ENCODE measurements at places on chromosomes 2 and 18.
A peak's percentile ranks its signal among the peaks of the same experiment; 100 is the strongest.

GRCh38 chr2:129862668-129863067, 116.8 kb upstream of the RAB6C start:
- DNase-seq, result no peak

- no peak for DNase-seq
Measured at GRCh38 chr2:147351784-147352183, 493.0 kb upstream of the ACVR2A start.

GRCh38 chr2:238570391-238570790, 143.7 kb downstream of the ASB1 start:
- DNase-seq, result no peak

GRCh38 chr2:8607606-8608005, 74.2 kb upstream of the ID2 start:
- no peak for DNase-seq

DNA sequence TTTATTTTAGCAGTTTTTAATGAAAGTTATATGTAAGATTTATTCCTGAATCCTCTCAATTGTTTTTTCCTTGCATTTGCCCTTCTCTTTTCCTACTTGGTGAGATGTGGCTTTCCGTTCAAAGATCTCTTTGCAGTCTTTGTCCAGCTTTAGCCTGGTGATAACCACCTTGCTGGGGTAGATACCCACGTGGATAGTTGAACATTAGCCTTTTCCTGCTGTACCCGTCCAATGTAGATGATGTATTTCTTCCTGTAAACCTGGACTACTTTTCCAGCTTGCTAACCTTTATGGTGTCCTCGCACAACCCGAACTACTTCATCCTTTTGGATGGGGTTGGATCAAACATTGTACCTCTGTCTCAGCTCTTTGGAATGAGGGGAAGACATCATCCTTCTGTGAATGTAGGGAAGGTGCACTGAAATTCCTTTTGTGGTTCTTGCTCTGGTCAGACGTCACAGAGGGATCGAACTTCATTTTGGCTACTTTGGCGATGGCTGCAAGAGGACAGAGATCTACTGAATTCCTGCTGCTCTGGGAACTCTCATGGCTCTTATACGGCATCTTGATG, 293.2 kb upstream of the EPAS1 start:
- DNase-seq, result no peak

DNA sequence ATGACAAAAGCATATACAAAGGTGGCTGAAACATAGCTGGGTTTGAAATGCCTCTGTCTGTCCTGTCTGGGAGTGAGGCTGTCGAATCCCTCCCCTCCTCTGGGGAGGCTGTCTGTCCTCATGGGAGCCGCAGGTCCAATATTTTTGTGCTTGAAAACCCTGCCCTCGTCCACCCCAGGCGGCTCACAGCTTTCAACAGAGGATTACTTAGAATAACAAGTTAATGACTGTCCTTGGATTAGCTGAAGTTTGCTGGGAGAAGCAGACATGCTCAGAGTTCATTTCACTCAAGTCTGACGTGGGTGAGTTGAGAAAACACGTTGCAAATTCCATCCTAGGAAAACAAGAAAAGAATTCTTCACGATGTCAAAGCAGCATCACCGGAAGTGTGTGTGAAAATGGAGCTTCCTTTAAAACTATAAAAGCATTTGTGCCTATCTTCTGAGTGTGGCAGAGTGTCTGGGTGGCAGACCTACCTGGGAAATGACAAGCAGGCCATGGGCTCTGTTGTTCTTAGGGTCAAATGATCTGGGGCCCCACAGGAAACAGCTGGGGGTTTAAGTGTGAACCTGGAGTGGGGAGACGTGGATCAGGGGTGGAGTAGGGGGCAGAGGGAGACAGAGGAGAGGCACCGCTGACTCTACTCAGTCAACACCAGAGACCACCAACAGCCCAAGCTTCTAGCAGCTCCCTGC, 77.1 kb downstream of the DDX1 start:
- no peak for DNase-seq

- DNase-seq, result peak; percentile 45
Measured at GRCh38 chr2:393711-394696, 106.1 kb upstream of the ALKAL2 start.

DNA sequence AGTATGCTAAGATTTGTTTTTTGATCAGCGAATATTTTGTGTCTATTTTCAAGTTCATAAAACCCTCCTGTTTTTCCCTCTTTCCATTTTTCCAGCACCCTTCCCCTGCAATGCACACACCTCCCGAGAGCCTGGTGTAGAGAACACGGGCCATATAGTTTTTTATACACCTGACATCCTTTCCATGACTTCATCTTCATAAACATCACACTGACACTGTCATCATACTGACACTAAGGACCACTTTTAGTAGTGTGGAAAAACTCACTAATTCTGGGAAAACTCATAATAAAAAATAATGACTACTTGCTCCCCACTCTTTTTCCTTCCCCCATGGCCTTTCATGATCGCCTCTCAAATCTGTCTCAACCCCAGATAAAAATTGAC, 70.2 kb downstream of the EPHA4 start:
- no peak for DNase-seq

GRCh38 chr2:24016853-24017703, 7.2 kb downstream of the MFSD2B start:
- no peak for DNase-seq

- no peak for DNase-seq
Measured at GRCh38 chr2:68689553-68690537, 44.8 kb upstream of the ARHGAP25 start.

- no peak for DNase-seq
Measured at GRCh38 chr2:224557610-224558009, 27.6 kb downstream of the CUL3 start.
